ENCODE measurements at places on chromosomes 6 and 20.

- no peak for DNase-seq
Observed at GRCh38 chr6:29809249-29809648, 18.4 kb upstream of the HLA-G start.

DNA sequence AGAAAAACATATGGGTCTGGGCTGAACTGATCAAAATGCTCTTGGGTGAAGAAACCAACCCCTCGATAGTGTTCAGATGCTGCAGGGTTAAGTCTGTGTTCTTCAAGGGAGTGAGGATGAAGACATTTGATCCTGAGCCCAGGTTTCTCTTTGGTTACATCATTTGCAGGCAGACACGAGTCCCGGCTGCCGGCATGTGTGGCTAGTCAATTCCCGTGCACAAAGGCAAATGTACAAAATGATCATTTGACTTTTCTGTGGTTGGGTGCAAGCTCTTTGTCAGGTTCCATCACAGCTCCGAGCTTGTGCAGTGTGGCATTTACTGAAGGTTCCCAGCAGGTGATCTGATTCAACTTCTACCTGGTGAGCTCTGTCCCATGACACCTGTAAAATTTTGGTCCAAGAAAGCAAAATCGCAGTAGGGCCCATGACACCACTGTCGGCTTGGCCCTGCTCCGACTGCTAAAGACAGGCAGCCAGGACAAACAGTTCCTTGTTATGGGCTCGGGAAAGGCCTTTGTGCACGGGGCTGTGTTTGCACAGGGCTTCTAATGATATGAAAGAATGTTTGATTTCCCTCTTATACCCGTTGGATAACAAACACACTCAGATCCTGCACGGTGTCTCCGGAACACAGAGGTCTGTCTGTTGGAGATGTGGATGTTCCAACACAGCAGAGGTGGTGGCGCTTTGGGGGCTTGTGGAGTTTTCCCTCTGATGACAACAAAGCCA, 46.9 kb downstream of the GJA10 start:
- peak; percentile 3 for DNase-seq

DNA sequence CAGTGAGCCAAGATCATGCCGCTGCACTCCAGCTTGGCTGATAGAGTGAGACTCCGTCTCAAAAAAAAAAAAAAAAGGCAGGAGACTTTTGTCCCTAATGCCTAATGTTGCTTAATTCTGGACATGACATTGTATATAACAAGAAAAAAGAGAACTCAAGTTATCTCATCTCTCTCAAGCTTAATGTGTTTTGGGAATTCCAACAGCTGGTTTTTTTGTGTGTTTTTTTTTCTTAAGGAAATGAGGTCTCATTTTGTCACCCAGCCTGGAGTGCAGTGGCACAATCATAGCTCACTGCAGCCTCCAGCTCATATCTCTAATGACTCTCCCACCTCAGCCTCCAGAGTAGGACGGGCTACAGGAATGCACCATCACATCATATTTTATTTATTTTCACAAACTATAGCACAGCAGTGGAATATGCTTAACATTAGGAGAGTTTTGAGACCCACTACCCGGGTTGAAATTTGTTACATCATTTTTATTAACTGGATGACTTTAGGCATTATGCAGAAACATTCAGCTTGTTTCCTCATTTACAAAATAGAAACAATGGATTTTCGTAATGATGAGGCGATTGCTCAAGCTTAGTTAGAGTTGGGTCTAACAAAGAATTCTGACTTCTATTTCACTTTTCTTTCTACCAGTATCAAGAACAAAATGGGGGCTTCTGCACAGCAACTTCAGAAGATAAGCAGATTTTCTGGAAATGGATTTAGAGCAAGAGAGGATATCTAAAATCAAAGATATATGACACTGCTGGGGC, 104.1 kb upstream of the BTN3A2 start:
- no peak for DNase-seq

GRCh38 chr6:122913558-122913957, 82.5 kb upstream of the CLVS2 start:
- no peak for DNase-seq

DNA sequence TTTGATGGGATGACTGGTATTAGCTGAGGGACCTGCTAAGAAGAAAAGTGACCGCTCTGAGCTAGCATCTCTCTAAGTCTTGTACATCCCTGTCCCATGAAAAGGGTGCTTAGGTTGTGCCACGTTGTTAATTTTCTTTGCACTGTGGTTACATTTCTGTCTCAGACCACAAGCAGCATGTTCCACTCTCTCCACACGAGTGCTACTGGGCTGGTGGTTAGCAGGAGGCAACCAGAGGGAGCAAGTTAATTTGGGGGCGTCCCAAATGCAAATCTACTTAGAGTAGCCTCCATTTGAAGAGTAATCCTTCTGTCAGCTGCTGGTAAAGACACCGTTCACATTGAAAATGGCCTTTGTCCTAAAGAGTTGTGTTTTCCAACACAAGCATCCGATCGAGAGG, 3.4 kb upstream of the SCML4 start:
- peak; percentile 66 for DNase-seq

DNA sequence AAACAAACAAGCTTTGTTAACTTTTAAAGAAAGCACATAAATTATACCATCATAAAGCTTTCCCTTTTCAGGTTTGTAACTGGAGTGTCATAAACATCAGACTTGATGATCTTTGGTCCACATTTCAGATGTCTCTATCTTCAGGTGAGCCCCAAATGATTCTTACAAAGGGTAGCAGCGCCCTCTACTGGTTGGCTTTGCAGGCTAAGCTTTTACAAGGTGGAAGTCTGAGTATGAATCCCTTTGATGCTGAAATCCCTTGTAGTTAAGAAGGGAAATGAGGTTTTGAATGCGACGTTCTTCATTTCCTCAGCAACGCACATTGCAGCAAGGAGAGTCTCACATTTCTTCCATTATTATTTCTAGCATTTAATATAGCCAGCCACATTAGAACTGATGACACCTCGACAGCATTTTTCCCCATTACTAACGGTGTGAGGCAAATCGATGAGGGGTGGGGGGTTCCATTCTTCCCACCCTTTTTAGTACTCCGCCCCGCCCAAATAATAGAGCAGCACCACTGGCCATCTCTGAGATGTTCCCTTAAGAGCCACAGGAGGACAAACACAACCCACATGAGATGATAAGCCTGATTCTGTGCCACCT, 126.3 kb upstream of the NT5E start:
- DNase-seq = peak; percentile 84

DNA sequence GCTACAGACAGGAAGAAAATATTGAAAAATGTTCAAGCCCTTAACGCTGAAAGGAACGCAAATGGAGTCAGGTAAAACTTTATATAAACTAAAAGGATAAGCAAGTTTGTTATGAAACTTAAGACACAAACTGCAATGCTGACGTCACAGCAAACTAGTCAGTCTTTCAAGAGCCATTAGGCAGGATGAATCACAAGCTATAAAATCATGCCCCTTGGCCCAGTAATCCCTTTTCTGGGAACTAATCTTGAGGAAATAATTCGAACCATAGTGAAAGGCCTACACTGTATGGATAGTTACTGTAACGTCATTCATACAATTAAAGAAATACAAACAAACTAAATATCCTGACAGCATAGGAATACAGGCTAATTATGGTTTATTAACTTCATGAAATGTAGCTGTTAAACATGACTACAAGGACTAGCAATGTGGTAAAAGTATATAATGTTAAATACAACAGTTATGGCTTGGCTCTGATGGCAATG, 42.7 kb upstream of the HINT3 start:
- DNase-seq = no peak

- no peak for DNase-seq
Observed at GRCh38 chr6:143859891-143860660, 4.2 kb upstream of the ZC2HC1B start.

GRCh38 chr20:18005170-18005989, 36.6 kb downstream of the MGME1 start:
- no peak for DNase-seq

DNA sequence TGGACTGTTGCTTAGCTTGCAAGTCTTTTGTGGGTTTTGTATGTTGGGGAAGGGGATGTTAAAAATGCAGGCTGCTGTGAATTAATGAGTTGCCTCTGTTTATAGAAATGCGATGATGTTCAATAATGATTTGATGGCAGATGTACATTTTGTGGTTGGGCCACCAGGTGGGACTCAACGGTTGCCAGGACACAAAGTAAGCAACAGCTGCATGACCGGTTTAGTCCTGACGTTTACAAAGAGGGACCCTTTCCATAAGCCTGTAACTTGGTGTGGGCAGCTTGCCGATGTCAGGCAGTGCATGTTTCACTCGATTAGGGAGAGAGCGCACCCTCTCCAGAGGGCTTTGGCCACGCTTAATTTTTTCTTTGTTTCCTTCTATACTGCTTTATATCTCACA, 1.3 kb downstream of the BTBD3 start:
- DNase-seq = no peak

- DNase-seq = no peak
Observed at GRCh38 chr20:10225439-10226060, 6.9 kb downstream of the SNAP25 start.

GRCh38 chr6:17703256-17703694, 3.5 kb downstream of the NUP153 start:
- DNase-seq = no peak

GRCh38 chr20:32906200-32906599, 47.5 kb downstream of the EFCAB8 start:
- no peak for DNase-seq

DNA sequence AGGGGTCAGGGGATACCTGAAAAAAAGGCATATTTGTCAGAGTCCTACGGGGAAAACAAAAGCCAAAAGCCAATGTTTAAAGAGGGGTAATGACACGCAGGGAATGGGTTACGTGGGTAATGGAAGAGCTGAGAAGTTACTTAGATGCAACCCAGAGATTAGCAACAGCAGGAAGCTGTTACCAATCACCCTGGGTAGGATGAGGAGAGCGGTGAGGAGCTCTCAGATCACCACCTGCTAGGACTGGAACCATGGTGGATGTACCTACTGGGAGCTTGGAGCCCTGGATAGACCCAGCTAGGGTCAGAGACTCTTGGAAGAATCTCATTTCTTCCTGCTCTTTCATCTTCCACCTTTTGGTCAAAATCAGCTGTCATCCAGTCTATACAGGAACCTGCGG, 51.2 kb upstream of the RNF24 start:
- no peak for DNase-seq

- DNase-seq = no peak
Observed at GRCh38 chr6:34098045-34098936, 47.6 kb downstream of the GRM4 start.

GRCh38 chr6:14920276-14920675, 325.6 kb upstream of the JARID2 start:
- DNase-seq = no peak

DNA sequence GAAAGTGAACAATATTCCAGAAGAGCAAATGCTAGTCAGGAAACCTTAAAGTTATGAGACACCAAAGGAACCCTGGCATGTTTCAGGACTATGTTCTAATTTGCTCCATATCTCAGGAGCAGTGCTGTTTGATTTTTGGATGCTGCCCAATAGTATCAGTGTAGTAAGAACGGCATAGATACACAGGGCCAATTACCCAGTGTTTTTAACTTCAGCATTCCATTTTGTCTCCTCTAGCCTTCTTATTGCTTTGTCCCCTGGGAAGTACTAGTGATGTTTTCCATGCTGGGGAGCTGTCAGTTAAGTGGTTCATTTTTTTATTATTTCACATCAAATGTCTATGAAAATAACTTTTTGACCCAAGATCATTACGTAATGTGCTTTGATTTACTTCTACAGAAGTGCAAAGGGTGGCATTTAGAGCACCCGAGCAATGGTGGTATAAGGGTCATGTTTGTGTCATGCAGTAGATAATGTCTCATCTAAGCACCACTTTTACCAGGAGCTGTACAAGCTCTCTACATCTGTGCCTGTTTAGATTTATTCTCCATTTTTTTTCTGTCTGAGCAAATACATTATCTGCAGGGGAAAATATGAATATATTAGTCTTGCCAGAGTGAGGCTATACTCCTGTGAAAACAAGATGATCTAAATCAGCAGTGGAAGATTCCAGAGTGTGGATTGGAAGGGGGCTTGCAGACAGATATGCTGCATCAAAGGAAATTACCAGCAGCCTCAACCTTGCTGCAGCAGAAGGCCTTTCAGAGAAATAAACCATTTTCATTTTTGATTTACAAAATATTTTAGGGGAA, 198.8 kb upstream of the OPRM1 start:
- no peak for DNase-seq

DNA sequence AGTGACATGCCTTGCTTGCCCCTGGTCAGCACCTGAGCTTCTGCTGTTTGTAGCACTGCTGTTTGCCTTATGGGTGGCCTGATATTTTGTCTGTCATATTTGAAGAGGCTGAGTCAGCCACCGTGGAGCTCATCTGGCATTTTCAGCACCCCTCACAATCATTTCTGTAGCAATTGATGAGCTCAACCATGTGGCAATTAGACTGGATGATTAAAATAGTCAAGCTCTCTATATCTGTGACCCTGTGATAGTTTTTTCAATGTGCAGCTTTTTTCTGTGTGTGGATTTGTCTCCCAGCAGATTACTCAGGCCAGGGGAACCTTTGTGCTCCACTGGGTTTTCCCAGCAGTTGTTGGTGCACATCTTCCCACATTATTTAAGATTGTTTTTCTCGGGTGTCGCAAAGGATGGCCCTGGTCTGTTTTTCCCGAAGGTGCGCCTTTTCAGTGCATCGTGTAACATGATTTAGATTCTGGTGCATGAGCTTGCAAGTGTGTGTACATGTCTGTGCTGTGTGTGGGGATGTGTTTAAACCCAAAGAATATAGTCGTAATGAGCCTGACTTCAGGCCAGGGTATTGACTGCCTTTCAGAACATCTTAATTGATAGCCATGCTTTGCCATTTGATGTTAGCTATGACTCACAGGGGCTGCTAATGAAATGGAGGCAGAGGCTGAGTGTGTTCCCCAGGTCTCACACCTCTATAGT, 31.6 kb upstream of the GLP1R start:
- DNase-seq = no peak

GRCh38 chr20:9186396-9186795, 117.5 kb downstream of the PLCB4 start:
- DNase-seq = no peak

GRCh38 chr6:15901141-15902115, 227.5 kb upstream of the MYLIP start:
- peak; percentile 36 for DNase-seq

DNA sequence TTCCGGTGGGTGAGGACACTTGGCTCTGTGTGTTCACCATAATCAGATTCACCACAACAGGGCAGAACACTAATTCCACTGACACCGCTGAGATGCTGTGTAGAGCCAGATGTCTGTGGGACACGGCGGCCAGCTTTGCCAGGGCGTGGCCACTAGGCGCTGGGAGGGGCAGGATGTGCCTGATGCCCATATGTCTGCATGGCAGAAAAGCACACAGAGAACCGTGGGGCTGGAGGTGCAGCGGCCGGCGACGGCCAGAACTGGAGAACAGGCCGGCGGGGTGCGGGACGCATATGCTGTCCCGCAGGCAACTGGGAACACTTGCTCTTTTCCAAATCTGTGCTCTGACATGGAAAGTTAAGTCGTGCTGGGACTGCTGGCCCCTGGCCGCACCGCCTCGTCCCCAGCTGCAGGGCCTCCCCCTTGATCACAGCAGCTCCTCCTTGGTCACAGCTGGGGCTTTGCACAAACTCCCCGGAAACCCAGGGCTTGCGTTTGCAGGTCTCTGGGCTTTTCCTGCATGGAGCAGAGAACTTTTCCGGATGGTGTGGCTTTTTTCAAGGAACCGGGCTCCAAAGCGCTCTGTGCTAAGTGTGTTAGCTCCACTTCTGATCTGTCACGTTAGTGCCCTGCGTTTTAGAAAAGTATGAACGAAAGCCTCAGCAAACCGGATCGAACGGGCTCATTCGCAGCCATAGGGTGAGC, 31.1 kb downstream of the NTSR1 start:
- DNase-seq = peak; percentile 45

GRCh38 chr6:53139841-53140413, 8.7 kb downstream of the GCM1 start:
- DNase-seq = no peak
